ENCODE measurements at places on chromosomes 6 and 20. TPM values are rescaled to one million over a fixed set of nuclear protein-coding genes. Genes with fewer than 3 reads are reported as not detected.

The CRISP2 gene
- total RNA-seq: not detected

The CD24 gene
- total RNA-seq: 5.9 TPM

The RHAG gene
- 0.59 TPM for total RNA-seq

The TRIM31 gene
- not detected for total RNA-seq

The CEP250 gene
- 41.1 TPM for total RNA-seq

The MEI4 gene
- total RNA-seq: not detected

The CST4 gene
- total RNA-seq: not detected

The ESR1 gene
- 5.0 TPM for total RNA-seq

The MYBL2 gene
- total RNA-seq: not detected

The RIMS4 gene
- 0.21 TPM for total RNA-seq

- no peak for DNase-seq
These were observed 39.9 kb downstream of the MAP7 start for GRCh38 chr6:136510299-136510698.

GRCh38 chr6:137893726-137894125 is 26.7 kb downstream of the TNFAIP3 start:
- no peak for DNase-seq

- DNase-seq: no peak
These were observed 9.3 kb upstream of the HLA-DQB2 start for GRCh38 chr6:32772656-32773055.

GRCh38 chr6:88358846-88359245 is 192.7 kb upstream of the CNR1 start:
- DNase-seq: no peak

DNA sequence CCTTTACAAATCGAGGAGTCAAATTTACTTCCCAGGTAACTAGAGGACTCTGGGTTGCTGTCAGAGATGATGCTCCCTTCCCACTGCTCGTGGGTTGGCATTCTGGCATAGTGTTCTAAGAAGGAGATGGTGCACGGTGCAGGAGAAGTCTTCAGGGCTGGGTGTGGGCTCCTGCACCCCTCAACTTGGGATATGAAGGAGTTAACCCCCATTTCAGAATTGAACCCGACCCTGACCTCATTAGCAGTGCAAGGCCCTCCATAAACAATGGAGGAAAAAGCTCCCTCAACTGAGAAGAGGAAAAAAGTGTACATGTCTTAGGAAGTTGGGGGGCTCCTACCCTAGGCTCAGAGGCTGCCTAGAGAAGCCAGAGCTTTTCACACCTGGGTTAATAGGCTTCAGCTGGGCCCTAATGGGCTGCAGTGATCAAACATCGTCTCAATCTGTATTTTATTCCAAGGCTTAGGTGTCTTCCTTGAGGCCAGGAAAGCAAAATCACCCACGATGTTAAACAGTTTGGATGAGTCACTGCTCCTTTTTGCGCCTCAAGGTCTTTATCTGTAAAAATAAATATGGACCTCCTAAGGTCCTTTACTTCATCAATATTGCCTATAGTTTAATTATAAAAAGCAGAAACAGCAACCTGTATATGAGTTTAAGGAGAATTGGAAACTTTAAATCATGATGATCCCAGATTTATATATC is 29.4 kb downstream of the TFAP2B start:
- DNase-seq: no peak

DNA sequence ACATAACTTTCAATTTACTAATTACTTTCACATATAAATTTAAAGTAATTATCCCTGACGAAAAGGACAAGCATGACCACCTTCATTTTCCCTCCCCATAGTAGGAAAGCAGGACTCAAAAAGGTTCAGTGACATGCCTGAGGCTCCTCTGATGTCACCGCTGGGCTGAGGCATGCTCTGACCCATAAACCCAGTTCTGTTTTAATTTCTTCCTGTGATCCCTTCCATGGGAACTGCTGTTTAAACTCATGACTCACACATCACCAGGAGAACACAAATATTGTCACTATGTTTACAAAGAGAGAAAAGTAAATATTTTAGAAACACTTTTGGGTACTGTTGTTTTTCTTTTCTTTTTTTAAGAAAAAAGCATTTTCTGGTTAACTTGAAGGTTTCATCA is 38.0 kb upstream of the NR2E1 start:
- DNase-seq: no peak

GRCh38 chr6:46217671-46218131 is 46.9 kb upstream of the ENPP5 start:
- DNase-seq: no peak

- no peak for DNase-seq
These were observed 253.2 kb downstream of the SOX4 start for GRCh38 chr6:21846541-21847451.

DNA sequence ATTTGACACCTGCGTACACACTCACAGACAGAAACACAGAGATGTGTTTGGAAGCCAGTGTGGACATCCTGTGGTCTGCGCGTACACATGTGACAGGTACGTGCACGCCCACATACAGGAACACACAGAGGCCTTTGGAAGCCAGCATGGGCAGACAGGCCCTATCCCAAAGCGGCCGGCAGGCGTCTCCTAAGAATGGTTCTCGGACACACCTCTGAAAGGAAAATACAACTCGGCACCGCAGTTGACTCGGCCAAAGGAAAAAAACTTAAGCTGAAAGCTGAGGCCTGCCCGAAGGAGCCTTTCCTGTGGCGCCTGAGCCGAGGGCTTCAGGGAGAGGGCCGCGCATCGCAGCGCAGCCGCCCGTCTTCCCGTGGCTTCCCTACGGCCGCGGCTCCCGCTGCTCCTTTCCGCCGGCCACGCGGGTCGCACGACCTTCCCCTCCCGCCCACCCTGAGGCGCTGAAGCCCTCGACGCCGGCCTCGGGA is 1.4 kb upstream of the CEP43 start:
- no peak for DNase-seq

DNA sequence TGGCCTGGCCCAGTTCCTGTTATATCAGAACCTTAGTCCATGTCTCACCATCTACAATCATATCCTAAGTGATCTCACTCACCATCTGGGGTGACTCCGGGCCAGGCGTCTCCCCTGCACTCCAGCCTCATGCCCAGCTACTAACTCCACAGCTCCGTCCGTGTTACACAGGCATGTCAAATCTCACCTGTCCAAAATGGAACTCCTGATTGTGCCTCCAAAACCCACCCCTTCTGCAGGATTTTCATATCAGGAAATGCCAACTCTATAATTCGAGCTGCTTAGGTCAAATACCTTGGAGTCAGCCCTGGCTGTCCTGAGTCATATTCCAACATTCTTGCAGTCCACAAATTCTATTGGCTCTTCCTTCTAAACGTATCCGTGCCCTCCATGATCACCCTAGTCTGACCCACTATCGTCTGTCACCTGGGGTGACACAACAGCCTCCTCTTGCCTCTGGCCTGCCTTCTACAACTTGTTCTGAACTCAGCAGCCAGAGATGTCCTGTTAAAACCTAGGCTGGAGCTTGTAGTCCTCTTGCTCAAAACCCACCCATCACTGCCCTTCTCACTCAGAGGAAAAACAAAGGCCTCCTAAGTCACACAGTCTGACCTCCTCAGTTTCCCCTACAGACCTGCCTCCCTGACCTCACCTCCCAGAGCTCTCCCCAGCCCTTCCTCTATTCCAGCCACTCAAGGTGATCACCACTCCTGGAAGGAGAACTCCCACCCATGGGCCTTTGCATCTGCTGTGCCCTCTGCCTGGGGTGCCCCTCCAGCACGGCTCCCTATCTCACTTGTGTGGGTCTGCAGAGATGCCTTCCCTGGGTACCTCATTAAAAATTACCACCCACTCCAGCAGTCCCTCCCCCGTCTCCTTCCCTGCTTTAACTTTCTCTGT is 85.3 kb upstream of the SIRPA start:
- DNase-seq: no peak
